ENCODE measurements at places on chromosomes 2 and 18.

DNA sequence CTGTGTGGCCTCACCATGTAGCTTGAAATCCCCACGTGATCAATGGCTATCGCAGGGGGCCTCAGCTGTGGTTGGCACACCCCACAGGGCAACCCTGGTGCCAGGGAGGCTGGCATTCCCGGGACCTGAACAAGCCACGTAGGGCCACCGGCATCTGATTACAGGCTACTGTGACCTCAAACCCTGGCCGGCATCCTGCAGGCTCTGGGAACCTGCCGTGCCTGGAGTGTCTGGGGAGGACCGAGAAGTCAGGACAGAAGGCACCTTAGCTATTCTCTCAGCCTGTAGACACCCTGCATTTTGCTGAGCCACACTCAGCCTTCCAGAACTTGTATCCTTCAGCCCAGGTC is 213.0 kb downstream of the GLI2 start:
- DNase-seq: no peak

DNA sequence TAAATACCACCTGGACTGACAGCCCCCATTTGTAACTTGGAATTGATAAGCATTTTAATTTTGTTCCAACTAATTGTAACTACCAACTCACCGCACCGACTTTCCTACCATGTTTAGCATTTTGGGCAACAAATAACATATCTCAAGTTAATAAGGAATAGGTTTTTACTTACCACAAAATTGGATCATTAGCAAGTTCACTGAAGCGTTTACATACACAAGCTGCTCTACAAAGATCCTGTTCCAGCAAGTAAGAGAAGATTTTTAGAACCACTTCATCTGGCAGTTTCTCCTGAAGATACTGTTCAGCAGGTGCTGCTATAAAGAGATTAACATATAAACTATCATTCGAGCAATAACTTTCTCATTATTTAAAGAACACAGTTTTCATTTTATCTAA is 55.7 kb downstream of the MSH6 start:
- DNase-seq: peak; percentile 31

DNA sequence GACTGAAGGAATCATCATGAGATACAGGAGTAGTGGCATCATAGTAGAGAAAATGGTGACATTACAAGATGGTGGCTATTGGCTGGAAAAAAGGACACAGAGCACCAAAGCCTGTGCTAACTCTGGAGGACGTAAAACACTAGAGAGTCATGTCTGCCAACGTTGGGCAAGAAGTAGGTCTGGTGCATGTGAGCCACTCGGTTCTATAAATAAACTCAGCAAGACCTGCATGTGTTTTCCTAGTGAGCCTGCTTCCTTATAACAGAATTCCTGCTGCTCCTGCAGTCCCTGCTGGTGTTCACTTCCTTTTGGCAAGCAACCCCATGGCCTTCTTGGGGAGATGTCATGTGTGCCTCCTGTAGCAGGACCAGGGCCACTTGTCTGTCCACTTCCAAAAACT is 325.2 kb downstream of the OSR1 start:
- no peak for DNase-seq

- no peak for DNase-seq
Observed at GRCh38 chr2:172513524-172513900, 42.4 kb upstream of the PDK1 start.

- DNase-seq: no peak
Observed at GRCh38 chr18:47191961-47192360, 15.8 kb upstream of the IER3IP1 start.

All from NCI-H524 treated with DMSO at 0.1 percent for 48 hours (cell line).